ENCODE measurements at places on chromosomes 7 and 10. TPM values are rescaled to one million over a fixed set of nuclear protein-coding genes. Genes with fewer than 3 reads are reported as not detected.
A peak's percentile ranks its signal among the peaks of the same experiment; 100 is the strongest.

GRCh38 chr10:35416619-35417312 lies 80.5 kb downstream of the CCNY start:
- peak; percentile 12 for DNase-seq
- H3K27me3 ChIP-seq: no peaks in the 10 kb centered on the region
- H3K4me1 ChIP-seq: peaks cover 14% of the 10 kb centered on the region
- H3K4me3 ChIP-seq: no peak overlapping the region
- H3K27ac ChIP-seq: no peak overlapping the region
- no peaks in the 10 kb centered on the region for H3K36me3 ChIP-seq

DNA sequence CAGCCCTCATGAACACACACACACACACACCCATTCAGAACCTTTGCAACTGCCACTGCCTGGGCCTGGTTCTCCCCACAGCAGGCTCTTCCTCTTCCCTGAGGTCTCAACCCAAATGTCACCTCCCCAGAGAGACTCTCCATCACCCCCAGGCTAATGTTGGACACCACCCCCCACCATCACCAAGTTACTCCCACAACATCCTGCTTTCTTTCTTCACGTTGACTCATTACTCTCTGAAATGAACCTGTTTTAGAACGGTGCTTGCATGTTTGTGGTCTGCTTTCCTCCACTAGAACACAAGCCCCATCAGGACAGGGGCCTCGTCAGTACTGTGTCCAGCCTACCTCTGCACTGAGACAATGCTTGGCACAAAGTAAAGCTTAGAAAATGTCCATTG lies 16.0 kb downstream of the AFAP1L2 start:
- H3K36me3 ChIP-seq: no peaks in the 10 kb centered on the region
- H3K27me3 ChIP-seq: no peaks in the 10 kb centered on the region
- no peak overlapping the region for H3K27ac ChIP-seq
- no peak for DNase-seq

DNA sequence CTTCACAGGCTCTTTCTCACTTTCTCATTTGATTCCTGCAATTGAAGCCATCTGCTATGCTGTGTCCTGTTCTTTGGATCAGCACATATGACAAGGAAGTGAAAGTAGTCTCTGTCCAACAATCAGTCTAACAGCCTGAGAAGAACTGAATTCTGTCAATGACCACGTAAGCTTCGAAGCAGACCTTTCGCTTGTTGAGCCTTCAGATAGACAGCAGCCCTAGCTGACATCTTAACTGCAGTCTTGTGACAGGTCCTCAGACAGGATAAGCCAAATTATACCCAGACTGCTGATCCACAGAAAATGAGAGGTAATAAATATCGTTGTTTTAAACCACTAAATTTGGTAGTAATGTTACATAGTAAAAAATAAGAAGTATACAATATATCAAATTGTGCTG lies 691.0 kb upstream of the LRRTM3 start:
- H3K36me3 ChIP-seq: no peaks in the 10 kb centered on the region
- H3K4me1 ChIP-seq: no peaks in the 10 kb centered on the region
- no peak for DNase-seq
- no peaks in the 10 kb centered on the region for H3K27me3 ChIP-seq

DNA sequence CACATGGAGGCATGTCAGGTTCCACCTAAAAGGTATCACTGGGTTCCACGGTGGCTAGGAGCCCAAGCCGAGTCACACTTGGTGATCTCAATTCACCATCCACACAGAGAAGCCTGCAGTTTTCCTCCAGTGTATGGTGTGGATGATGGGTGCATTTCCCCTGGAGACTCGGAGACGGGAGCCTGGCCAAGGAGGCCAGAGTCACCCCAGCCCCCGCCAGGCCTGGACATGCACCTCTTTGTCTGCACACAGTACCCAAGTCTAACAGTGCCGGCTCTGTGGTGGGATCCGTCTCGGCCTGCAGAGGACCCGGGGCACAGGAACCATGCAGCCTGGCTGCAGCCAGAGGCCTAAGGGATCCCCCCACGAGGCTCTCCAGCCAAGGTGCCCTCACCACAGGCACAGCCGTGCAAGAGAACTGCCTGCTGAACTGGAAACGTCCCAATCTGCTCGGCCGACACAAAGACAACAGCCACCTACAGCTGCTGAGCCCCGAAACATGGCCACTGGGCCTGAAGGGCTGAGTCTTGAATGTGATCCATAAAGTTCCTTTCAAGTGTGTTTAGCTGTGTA lies 75.2 kb downstream of the DIP2C start:
- DNase-seq: no peak
- H3K4me3 ChIP-seq: no peak overlapping the region

DNA sequence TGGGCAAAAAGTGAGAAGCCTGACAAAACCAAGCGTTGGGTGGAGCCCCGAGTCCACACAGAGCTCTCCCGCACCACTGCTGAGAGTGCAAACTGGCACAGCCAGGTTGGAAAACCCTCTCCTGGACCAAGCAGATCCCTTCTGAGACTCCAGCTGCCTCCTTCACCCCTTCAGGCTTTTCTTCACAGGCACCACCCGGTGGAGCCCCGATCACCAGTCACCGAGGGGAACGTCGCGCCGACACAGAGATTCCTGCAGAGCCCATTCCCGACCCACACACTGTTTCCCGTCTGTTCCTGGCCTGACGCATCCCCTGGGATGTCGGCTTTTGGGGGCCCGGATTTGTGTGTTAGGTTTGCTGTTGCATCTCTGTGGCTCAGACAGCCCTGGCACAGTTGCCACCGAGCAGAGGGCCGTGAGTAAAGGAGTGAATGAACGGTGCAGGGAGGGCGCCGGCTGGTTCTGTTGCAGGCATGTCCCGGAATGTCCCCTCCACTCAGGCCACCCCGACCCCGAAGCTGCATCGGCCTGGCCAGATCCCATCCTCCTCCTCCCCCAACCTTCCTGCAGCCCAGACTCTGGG lies 51.0 kb upstream of the INPP5A start:
- no peak overlapping the region for H3K27ac ChIP-seq
- H3K4me1 ChIP-seq: no peaks in the 10 kb centered on the region
- H3K4me3 ChIP-seq: no peak overlapping the region
- DNase-seq: no peak

DNA sequence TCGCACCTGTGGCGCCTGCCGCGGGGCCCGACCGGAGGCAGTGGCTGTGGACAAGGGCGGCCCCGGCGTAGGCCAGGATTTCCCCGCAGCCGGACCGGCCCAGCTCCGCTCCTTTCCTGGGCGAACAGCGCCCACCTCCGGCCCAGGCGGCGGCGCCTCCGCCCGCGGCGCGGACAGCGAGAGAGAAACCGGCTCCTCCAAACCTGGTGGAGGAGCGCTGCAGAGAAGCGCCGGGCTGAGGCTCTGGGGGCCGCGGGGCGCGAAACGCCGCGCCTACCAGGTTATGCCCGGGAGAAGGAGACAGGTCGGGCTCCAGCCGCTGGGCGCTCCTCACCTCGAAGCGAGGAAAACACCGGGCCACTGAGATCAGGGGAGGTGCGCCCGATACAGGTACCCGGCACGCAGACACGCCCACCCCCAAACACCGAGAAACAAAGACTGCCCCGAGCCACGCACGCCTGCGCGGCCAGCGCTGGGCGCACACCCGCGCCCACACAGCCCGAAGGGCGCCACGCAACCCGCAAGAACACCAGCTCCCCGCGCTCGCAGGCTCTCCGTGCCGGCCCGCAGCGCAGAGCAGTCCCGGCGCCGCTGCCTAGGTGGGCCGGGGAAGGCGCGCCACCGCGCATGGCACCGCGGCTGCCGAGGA lies 3.3 kb downstream of the GRID1 start:
- peaks cover 28% of the 10 kb centered on the region for H3K4me1 ChIP-seq
- H3K27me3 ChIP-seq: peaks cover 6% of the 10 kb centered on the region
- H3K36me3 ChIP-seq: no peaks in the 10 kb centered on the region
- no peak overlapping the region for H3K27ac ChIP-seq
- peak; percentile 10 for DNase-seq

- peaks cover 13% of the 10 kb centered on the region for H3K27me3 ChIP-seq
- no peaks in the 10 kb centered on the region for H3K4me1 ChIP-seq
- no peak overlapping the region for H3K27ac ChIP-seq
Observed at GRCh38 chr10:541750-542371, 147.6 kb downstream of the DIP2C start.

DNA sequence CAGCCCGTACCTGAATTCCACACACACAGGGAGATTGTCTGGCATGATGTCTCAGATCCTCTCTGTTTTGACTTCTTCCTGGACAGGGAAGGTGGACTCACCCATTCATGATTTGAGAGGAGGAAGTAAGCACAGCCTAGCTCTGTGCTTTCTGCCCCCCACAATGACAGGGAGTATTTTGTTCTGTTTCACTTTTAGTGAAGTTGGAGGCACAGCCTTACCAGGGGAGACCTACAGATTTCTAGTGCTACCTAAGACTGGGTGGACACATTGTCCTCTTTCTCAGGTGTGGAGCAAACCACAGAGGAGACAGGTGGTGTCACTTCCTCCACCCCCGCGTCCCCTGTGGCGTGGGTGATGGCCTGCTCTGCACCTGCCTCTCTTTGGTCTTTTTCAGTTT lies 408.6 kb upstream of the PFKP start:
- no peak for DNase-seq
- H3K27me3 ChIP-seq: no peaks in the 10 kb centered on the region
- H3K4me1 ChIP-seq: no peaks in the 10 kb centered on the region
- no peaks in the 10 kb centered on the region for H3K36me3 ChIP-seq
- H3K4me3 ChIP-seq: no peak overlapping the region

DNA sequence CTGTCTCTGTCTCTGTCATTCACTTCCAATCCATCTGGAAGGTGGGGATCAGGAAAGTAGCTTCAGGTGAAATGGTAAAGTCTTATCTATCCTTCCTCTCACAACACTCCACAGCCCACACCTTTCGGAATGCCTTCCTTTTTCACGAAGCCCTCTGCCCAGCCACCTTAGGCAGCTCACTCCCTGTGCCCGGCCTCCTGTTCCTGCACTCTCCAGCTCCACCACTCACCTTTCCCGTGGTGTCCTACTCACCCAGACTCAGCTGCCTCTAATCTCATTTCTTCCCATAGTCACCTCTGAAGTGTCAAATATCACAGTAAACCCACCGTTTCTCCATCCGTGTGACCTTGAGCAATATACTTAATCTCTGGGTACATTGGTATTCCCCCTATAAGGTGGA lies 100.9 kb upstream of the C7orf33 start:
- DNase-seq: no peak
- no peak overlapping the region for H3K4me3 ChIP-seq
- H3K27me3 ChIP-seq: no peaks in the 10 kb centered on the region
- no peaks in the 10 kb centered on the region for H3K36me3 ChIP-seq
- H3K4me1 ChIP-seq: no peaks in the 10 kb centered on the region

DNA sequence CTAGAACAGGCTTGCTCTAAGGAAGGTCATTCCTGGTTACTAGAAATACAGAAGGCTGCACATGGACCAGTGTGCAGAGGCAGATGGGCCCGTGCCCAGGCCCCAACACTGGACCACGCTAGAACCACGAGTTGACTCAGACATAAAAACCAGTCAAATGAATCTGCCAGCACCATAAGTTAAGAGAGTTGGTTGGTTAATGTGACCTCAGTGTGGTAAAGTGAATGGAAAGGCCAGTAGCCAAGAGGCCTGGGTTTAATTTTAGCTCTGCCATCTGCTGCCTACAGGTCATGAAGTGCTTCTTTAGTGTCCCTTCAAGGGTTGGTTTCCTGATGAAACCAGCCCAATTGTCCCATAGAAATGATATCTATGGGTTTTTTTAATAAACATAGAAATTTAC lies 329.6 kb upstream of the NRP1 start:
- no peak overlapping the region for H3K27ac ChIP-seq
- no peak for DNase-seq
- no peaks in the 10 kb centered on the region for H3K4me1 ChIP-seq
- H3K27me3 ChIP-seq: no peaks in the 10 kb centered on the region
- no peak overlapping the region for H3K4me3 ChIP-seq

- no peak overlapping the region for H3K27ac ChIP-seq
- DNase-seq: no peak
- H3K27me3 ChIP-seq: no peaks in the 10 kb centered on the region
- H3K4me1 ChIP-seq: no peaks in the 10 kb centered on the region
Observed at GRCh38 chr10:77825965-77826364, 100.6 kb downstream of the DLG5 start.

GRCh38 chr7:55140941-55141278 lies 122.1 kb downstream of the EGFR start:
- H3K4me1 ChIP-seq: no peaks in the 10 kb centered on the region
- H3K4me3 ChIP-seq: no peak overlapping the region
- no peaks in the 10 kb centered on the region for H3K36me3 ChIP-seq
- no peaks in the 10 kb centered on the region for H3K27me3 ChIP-seq

DNA sequence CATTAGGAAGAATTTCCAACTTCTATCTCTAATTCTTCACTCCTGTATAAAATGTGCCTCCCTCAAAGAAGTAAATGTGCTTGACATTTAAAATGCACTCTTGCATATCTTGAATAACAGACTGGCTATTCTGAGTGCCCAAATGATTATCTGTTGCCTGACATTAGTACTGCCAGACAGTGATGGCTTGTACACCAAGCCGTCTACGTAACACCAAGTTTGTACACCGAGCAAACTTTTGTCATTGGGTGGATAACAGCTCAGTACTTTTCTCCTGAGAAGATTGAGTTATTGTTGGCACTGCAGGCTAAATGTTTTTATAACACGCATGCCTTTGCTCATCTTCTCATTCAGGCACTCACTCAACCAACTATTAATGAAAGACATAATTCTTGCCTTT lies 137.2 kb downstream of the DOCK4 start:
- H3K36me3 ChIP-seq: no peaks in the 10 kb centered on the region
- peaks cover 4% of the 10 kb centered on the region for H3K27me3 ChIP-seq
- H3K4me1 ChIP-seq: no peaks in the 10 kb centered on the region

DNA sequence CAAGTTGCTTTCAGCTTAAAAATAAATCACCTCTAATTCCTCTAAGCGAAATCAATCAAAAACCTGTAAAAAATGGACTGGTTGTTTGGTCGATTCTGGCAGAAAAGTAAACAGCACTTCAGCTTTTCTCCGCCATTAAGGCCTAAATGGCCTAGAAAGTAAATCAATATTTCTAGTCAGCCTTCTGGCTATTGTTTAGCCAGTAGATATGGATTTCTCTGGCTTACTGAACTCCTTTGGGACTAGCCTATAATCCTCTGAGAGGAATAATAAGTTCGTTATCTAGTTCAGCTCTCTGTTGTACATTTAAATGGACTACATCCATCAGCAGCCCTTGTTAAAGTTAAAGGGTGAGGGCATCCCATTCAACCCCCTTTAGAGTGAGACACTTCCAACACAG lies 400.1 kb upstream of the ETV1 start:
- H3K4me1 ChIP-seq: no peaks in the 10 kb centered on the region
- no peaks in the 10 kb centered on the region for H3K27me3 ChIP-seq
- no peak overlapping the region for H3K4me3 ChIP-seq
- no peak overlapping the region for H3K27ac ChIP-seq
- no peak for DNase-seq
- H3K36me3 ChIP-seq: no peaks in the 10 kb centered on the region

- H3K4me3 ChIP-seq: no peak overlapping the region
- H3K27ac ChIP-seq: peak overlapping the region; percentile 54
- no peaks in the 10 kb centered on the region for H3K27me3 ChIP-seq
- peaks cover 42% of the 10 kb centered on the region for H3K4me1 ChIP-seq
Observed at GRCh38 chr7:24963218-24963617, 16.8 kb downstream of the OSBPL3 start.

Gene SLC13A1
- polyA plus RNA-seq: not detected

Gene CYP3A5
- polyA plus RNA-seq: not detected

Gene PRSS1
- not detected for polyA plus RNA-seq

Gene CYP2W1
- not detected for polyA plus RNA-seq

Gene SPDYE9
- not detected for polyA plus RNA-seq

Gene METTL2B
- polyA plus RNA-seq: 8.9 TPM

Gene SAP25
- 71.9 TPM for polyA plus RNA-seq

Gene PON1
- polyA plus RNA-seq: not detected

Gene TAS2R5
- 1.3 TPM for polyA plus RNA-seq

Gene HGF
- polyA plus RNA-seq: 0.25 TPM

Measured in B cell (primary cell).